ENCODE measurements at places on chromosomes 5 and 9. TPM values are rescaled to one million over a fixed set of nuclear protein-coding genes. Genes with fewer than 3 reads are reported as not detected.

MEF2C gene
- 98.0 TPM for total RNA-seq

WDR38 gene
- total RNA-seq, result not detected

LRRC8A gene
- 61.4 TPM for total RNA-seq

DMRT3 gene
- under 0.01 TPM for total RNA-seq

NUTM2G gene
- not detected for total RNA-seq

KLHL3 gene
- 13.7 TPM for total RNA-seq

GALT gene
- 108 TPM for total RNA-seq

DMGDH gene
- 1.3 TPM for total RNA-seq

FAM221B gene
- not detected for total RNA-seq

PDE6A gene
- total RNA-seq, result under 0.01 TPM

GPR150 gene
- total RNA-seq, result 0.54 TPM

FAXDC2 gene
- 9.4 TPM for total RNA-seq

CLK4 gene
- 18.9 TPM for total RNA-seq

GMCL2 gene
- total RNA-seq, result not detected

HSPB3 gene
- total RNA-seq, result not detected
